ENCODE measurements at places on chromosomes 6 and 20. TPM values are rescaled to one million over a fixed set of nuclear protein-coding genes. Genes with fewer than 3 reads are reported as not detected.

DNA sequence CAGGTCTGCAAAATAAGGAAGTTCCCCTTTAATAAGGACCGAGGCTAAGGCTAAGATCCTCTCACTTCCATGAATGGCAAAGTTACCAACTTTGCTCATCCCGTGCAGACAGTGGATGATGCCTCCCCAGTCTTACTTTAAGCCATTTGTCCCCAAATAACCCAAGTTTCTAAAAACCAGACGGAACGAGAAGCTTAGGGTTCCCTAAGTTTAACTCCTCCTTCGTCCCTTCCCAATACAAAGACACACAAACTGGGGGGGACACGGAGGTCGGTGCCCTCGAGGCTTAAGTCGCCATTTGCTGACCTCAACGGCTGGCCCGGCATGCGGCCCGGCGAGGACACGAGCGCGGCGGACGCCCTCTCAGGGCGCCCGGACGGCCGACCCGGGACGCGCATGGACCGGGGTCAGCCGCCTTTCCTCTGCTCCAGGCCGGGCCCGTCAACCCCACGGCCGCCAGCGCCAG lies 527 bp downstream of the FBXO30 start:
- DNase-seq = peak; percentile 30

- DNase-seq = no peak
Observed at GRCh38 chr6:9308284-9308683, 872.9 kb upstream of the SLC35B3 start.

DNA sequence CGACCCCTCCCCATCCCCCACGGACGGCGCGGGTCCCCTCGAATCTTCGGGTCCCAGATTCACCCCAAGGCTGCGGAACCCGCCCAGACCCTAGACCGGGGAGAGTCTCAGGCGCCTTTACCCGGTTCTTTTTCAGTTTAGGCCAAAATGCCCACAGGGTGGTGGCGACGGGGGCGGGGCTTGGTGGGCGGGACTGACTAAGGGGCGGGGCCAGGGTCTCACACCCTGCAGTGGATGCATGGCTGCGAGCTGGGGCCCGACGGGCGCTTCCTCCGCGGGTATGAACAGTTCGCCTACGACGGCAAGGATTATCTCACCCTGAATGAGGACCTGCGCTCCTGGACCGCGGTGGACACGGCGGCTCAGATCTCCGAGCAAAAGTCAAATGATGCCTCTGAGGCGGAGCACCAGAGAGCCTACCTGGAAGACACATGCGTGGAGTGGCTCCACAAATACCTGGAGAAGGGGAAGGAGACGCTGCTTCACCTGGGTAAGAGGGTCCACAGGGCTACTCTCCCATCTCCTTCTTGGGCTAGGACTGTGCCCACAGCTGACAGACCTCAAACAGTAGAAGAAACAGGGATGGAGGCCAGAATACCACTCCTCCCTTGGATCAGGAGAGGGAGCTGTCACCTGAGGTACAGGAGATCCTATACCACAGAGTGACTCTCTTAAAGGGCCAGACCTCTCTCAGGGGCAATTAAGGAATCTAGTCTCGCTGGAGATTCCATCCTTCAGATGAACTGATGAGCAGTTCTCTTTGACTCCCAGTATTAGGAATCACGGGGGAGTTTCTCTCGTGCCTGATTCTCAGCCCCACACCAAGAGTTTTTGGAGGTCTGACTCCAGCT lies 942 bp downstream of the HLA-E start:
- DNase-seq = no peak

GRCh38 chr6:13711324-13711732 lies 307 bp downstream of the RANBP9 start:
- peak; percentile 61 for DNase-seq

- no peak for DNase-seq
Observed at GRCh38 chr6:148520109-148520841, 177.6 kb downstream of the SASH1 start.

DNA sequence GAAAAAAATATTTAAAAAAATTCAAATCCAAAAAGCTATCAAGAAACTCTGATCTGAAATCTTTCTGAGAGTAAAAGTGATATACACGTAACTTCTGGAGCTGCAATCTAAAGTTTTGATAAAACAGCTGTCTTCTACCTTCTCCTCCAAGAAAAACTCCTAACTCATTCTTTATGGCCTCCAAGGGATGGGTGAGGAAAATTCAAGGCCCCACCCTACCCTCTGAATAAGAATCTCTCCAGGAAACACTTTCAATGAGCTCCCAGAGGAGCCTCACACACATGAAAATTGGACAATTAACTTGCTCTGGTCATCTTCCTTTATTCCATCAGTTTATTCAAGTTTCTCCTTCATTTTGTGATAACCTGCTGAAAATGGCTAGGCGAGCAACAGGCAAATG lies 93.4 kb downstream of the FNDC1 start:
- DNase-seq = no peak

DNA sequence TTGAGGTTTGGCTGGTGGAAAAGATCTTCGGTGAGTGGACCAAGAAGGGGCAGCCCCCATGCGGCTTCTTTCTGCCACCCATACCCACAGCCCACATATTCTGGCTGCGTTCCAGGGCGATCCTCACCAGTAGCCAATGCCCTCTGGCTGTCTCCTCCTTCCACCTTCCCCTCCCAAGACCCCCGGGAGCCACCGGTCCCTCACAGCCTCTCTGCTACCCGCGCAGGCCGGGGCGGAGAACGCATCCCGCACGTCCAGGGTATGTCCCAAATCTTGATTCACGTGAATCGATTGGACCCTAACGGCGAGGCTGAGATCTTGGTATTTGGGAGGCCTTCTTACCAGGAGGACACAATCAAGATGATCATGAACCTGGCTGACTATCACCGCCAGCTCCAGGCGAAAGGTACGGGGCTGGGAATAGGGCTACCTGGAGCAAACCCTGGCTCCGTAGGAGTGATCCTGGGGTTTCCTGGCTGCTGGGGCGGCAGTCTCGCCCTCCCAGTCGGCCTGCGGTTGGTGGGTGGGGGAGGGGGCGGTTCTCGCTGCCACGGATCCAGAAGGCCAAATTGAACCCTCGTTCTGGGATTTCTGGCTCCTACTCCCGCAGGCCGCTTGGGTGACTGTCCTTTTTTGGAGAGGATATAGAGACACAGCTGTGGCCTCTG lies 545 bp downstream of the KHDC3L start:
- DNase-seq = no peak

DNA sequence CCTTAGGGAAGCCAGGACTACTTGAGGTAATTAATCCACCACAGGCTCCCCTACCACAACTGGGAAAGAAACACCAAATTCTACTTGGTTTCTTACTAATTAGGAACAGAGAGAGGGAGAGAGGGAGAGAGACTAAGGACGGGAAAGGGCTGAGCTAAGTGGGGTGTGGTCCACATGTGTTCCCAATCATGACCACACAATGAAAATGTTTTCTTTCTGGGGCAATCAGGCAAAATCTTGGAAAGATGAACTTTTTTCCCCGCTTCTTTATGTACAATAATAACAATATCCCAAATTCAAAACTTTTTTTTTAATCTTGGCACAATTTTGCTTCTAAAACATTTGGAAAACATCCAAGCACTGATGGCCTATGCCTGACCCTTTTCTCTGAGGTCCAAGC lies 734.4 kb downstream of the MAFB start:
- no peak for DNase-seq

GRCh38 chr20:23889775-23890187 lies 10.2 kb upstream of the CST5 start:
- DNase-seq = peak; percentile 47

DNA sequence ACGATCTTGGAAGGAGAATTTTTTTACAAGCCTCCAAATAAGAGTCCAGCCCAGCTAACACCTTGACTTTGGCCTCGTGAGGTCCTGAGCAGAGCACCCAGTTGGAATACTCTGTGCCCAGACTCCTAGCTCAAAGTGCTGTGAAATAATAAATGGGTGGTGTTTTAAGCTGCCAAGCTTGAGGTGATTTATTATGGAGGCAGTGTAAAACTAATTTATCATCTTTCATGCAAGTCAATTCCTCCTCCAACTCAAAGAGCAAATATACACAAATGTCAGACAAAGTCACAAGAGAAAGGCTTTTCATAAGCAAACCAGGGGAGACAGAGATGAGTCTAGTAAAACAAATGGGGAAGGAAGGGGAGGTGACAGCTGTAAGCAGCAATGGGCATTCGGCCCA lies 12.7 kb downstream of the ABT1 start:
- DNase-seq = no peak

DNA sequence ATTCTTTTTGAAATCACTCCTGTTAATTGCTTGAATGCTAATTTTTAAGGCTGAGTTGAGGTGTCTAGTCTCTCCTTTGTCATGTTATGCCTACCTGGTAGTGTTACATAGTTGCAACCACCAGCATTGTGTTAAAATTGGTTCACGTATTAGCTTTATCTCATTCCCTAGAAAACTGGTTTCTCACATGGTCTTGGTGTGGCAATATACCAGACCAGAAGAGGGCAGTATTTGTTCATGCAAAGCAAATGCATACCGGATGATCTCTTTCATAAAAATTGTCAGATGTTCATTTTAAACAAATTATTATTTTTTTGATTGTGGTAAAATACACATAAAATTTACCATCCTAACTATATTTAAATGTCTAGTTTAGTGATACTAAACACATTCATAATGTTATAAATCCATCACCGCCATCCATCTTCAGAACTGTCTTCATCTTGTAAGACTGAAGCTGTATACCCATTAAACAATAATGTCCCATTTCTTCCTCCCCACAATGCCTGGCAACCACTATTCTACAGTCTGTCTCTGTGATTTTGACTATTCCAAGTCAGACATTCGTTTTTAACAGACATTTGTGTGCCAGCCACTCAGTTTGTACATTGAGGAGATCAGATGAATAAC lies 92.8 kb downstream of the ATRN start:
- DNase-seq = peak; percentile 60

DNA sequence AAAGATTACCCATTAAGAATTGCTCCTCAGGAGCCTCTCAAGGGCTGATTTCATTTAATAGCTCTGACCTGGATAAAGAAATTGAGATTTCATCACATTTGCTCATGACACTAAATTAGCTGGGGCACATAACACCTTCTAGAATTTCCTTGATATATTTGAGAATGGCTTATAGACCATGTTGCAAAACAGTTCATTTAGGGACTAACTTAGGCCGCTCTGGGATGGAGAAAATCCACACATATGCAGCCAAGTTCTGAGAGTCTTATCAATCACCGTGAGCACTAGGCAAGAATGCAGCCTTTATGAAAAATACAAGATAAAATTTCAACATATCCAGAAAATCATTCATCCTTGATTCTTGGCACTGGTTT lies 91.0 kb upstream of the MCHR2 start:
- DNase-seq = no peak

- DNase-seq = no peak
Observed at GRCh38 chr20:31927627-31928159, 24.2 kb downstream of the PDRG1 start.

DNA sequence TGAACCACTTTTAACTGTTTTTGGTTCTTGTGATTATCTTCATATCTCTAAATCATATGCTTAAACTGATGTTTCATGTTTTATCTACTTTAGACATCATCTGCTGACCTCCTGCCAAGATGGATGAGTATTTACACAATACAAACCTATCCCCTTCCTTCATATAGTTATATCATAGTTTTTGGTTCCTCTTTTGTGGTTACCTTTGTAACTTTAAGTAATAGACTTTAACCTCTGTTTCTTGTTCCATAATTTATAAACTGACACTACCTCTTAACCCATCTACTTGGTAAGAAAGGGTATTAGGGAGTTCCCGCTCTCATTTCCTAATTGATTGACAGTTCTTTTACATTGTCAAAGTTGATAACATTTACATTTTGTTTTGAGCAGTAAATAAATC lies 11.9 kb downstream of the PCMT1 start:
- DNase-seq = no peak

GRCh38 chr20:53623454-53624211 lies 30.0 kb upstream of the ZNF217 start:
- DNase-seq = peak; percentile 72

GRCh38 chr6:34138191-34138590 lies 7.7 kb downstream of the GRM4 start:
- DNase-seq = no peak

DNA sequence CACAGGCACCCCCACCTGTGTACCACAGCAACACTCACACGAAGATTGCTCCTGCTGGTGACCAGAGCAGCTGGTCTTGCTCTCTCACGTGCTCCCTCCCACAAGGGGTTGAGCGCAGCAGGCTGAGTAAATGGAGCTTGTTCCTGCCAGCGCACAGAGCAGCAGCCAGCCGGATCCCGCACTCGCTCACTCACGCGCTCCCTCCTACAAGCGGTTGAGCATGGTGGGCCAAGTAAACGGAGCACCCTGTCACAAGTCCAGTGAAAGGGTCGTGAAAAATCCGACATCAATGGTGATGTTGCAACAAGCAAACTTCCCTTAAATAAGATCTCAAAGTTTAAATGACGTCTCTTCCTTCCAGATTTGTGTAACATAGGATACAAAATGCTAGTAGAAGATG lies 313.7 kb downstream of the FOXC1 start:
- no peak for DNase-seq

DNA sequence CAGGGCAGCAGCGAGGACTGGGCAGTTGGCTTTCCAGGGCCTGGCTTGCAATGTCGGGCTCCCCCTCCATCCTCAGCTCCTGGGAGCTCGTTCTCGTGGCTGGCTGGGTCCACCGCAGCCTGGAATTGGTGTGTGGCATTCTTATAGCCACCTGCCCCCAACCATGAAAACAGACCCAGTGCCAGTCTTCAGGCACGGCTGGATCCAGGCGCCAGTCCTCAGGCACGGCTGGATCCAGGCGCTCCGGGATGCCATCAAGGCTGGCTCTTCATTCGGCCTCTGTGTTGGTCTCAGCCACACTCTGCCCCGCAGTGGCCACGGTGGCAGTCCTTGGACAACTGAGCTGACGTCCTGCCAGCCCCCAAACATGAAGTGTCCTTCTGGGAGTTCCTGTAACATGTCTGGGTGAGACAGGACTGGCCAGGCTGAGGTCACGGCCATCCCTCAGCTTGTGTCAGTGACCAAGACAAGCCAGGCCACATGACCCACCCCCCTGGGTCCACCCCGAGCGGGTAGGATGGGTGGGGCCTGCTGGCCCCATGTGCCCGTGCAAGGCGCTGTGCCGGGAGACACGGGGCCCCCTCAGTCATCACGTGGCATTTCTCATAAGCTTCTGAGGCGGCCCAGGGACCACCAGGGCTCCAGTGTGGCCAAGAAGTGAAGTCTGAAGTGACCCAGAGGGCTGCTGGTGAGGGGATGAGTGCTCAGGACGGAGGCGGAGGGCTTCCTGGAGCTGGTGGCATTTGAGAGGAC lies 99.0 kb downstream of the TAF4 start:
- DNase-seq = no peak

- peak; percentile 44 for DNase-seq
Observed at GRCh38 chr6:116034327-116034726, 26.4 kb downstream of the FRK start.

The FBXO30 gene
- 13.3 TPM for total RNA-seq

The CDH22 gene
- total RNA-seq = not detected

The RAET1L gene
- total RNA-seq = not detected

The VGLL2 gene
- total RNA-seq = not detected

The SCP2D1 gene
- not detected for total RNA-seq

The THBS2 gene
- total RNA-seq = 152 TPM

The ILRUN gene
- 55.6 TPM for total RNA-seq

The ARMH2 gene
- total RNA-seq = not detected

The LY6G6F gene
- not detected for total RNA-seq

The PCSK2 gene
- not detected for total RNA-seq

The ZSCAN9 gene
- 5.9 TPM for total RNA-seq

The FERMT1 gene
- 9.5 TPM for total RNA-seq

The TAAR1 gene
- total RNA-seq = not detected

The POPDC3 gene
- 13.8 TPM for total RNA-seq

The CARMIL1 gene
- total RNA-seq = 13.4 TPM

The SCGN gene
- total RNA-seq = not detected

The TMEM74B gene
- not detected for total RNA-seq
